Right lobe of liver (tissue), 6 donors: ENCODE measurements at places on chromosomes 16 and 17. TPM values are rescaled to one million over a fixed set of nuclear protein-coding genes. Genes with fewer than 3 reads are reported as not detected.
A peak's percentile ranks its signal among the peaks of the same experiment; 100 is the strongest.

The EME2 gene
- total RNA-seq: 4.2 TPM

The TBC1D3 gene
- total RNA-seq: not detected

The GDPD1 gene
- 5.8 TPM for total RNA-seq

GRCh38 chr16:528111-529011 lies 849 bp downstream of the CAPN15 start:
- peaks cover 9% of the 10 kb centered on the region for H3K4me1 ChIP-seq
- DNase-seq: no peak
- peak overlapping the region; percentile 99 for H3K27ac ChIP-seq
- no peaks in the 10 kb centered on the region for H3K36me3 ChIP-seq

- no peak overlapping the region for H3K4me3 ChIP-seq
- no peak overlapping the region for H3K27ac ChIP-seq
- DNase-seq: peak; percentile 74
- no peaks in the 10 kb centered on the region for H3K36me3 ChIP-seq
- no peaks in the 10 kb centered on the region for H3K4me1 ChIP-seq
- H3K27me3 ChIP-seq: no peaks in the 10 kb centered on the region
Observed at GRCh38 chr17:80859002-80859941, 132.4 kb upstream of the CHMP6 start.

GRCh38 chr17:27276653-27277156 lies 17.2 kb upstream of the WSB1 start:
- no peak overlapping the region for H3K4me3 ChIP-seq
- no peak overlapping the region for H3K27ac ChIP-seq
- H3K4me1 ChIP-seq: no peaks in the 10 kb centered on the region
- H3K27me3 ChIP-seq: no peaks in the 10 kb centered on the region

DNA sequence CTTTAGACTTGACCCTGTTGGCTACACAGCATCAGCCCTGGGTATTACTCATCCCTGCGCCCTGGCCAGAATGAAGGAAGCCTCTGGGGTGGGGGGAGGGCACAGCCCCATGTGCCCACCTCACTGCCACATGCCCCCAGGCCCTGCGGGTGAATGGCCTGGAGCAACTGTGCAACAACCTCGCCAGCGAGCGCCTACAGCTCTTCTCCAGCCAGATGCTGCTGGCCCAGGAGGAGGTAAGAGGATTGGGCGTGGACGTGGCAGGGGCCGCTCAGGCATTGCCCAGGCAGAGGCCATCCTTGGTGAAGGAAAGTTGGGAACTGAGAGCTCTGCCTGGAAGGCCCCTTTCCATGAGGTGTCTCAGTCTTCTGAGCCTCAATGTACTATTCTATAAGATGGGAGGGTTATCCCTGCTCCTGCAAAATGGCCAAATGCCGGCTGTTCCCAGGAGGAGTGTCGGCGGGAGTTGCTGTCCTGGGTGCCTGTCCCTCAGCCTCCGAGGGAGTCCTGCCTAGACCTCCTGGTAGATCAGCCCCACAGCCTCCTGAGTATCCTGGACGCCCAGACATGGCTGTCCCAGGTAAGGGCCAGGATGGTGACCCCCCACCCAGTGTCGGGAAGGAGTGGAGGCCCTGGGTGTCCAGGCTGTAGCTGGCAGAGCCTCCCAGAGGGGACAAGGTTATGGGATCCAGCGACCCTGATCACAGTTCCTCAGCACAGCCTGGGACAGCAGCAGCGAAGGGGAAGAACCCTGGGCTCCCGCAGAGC lies 8.9 kb downstream of the MYO15B start:
- H3K36me3 ChIP-seq: no peaks in the 10 kb centered on the region
- H3K4me1 ChIP-seq: no peaks in the 10 kb centered on the region
- H3K4me3 ChIP-seq: no peak overlapping the region
- H3K27me3 ChIP-seq: no peaks in the 10 kb centered on the region

- no peaks in the 10 kb centered on the region for H3K4me1 ChIP-seq
- no peaks in the 10 kb centered on the region for H3K36me3 ChIP-seq
- H3K27ac ChIP-seq: no peak overlapping the region
- no peaks in the 10 kb centered on the region for H3K27me3 ChIP-seq
- DNase-seq: no peak
- H3K4me3 ChIP-seq: no peak overlapping the region
Observed at GRCh38 chr17:43431714-43432523, 33.1 kb downstream of the ARL4D start.

DNA sequence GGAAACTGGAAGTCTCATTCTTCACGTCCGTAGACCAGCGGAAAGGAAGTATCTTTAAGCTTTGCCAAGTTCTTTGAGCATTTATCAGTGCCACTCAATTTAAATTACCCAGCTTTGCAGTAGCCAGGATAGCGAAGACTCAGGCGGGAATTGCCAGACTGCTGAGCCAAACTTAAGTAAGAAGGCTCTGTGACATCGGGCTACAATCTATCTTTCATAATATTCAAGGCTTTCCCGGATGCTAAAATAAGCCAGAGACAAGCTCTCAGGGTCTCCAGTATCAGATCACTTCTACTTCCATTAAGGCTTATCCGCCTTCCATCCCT lies 436 bp upstream of the BRIP1 start:
- no peaks in the 10 kb centered on the region for H3K27me3 ChIP-seq
- H3K4me1 ChIP-seq: peaks cover 12% of the 10 kb centered on the region
- peak overlapping the region; percentile 88 for H3K27ac ChIP-seq
- H3K4me3 ChIP-seq: peak overlapping the region; percentile 67

DNA sequence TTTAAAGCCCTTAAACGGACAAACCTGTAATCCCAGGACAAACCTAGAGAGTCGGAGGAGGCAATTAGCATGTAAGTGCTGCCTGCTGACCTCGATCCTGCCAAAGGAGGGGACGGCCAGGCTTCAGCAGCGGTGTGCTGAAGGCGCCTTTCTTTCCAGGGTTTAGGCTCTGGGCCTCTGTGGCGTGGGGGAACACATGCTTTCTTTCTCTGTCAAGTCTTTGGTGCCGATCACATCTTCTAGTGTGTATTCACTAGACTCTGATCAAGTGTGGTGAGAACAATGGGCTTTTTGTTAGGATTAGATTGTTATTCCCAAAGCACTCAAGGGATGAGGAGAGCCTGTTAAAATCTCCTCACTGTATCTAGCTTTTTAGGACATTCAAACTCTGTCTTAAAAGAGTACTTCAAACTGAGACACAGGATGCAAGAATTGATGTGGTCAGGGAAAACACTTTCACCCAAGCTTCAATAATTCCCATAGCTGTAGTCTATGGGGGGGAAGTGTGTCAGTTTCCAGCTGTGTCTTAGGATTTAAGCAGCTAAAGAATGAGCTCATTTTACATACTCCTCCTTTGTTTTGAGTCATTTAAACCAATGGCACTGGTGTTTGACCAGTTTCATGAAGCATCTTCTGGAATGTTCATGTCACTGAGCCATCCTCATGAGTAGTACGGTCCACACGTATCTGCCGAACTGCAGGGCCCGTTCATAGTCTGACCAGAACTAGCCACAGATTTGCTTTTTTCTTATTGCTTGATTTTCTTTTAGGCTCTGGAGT lies 51.2 kb downstream of the RPA1 start:
- peaks cover 37% of the 10 kb centered on the region for H3K36me3 ChIP-seq
- no peak overlapping the region for H3K27ac ChIP-seq
- no peaks in the 10 kb centered on the region for H3K27me3 ChIP-seq
- no peak overlapping the region for H3K4me3 ChIP-seq
- no peaks in the 10 kb centered on the region for H3K4me1 ChIP-seq

- H3K4me3 ChIP-seq: no peak overlapping the region
- H3K4me1 ChIP-seq: no peaks in the 10 kb centered on the region
- H3K27me3 ChIP-seq: no peaks in the 10 kb centered on the region
- H3K36me3 ChIP-seq: no peaks in the 10 kb centered on the region
Observed at GRCh38 chr16:10408824-10409381, 23.0 kb downstream of the ATF7IP2 start.

DNA sequence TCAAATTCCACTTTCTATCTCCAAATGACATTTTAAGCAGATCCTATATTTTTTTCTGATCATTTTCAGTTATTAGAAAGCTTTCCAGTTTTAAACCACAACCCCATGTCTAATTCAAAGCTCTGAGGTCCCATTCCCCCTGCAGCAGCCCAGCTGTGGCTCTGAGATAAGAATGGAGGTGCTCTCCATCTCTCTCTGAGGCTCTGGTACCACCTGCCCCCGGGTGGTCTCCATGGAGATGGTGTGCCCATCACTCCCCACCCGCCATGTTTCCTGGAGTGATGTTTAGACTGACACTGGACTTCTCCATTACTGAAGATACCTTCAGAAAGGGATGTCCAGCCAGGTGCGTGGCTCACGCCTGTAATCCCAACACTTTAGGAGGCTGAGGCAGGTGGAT lies 68.1 kb upstream of the SEC14L1 start:
- no peaks in the 10 kb centered on the region for H3K36me3 ChIP-seq
- no peak overlapping the region for H3K27ac ChIP-seq
- no peaks in the 10 kb centered on the region for H3K27me3 ChIP-seq
- DNase-seq: no peak

DNA sequence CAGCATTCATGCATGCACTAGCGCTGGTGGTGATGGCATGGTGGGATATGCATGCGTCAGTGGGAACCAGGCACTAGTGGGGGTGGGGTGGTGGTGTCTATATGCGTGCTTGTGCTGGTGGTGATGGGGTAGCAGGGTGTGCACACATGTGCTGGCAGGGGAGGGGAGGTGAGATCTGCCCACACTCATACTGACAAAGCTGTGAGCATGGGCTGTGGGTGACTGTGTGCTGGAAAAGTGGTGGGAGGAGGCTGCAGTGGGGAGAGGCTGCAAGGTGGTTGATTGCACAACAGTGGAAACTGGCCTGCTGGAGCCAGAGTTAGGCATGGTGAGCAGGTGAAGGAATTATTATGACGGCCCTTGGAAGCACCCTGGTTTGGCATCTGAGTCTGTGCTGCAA lies 31.3 kb upstream of the TEKT1 start:
- H3K27ac ChIP-seq: no peak overlapping the region
- peaks cover 6% of the 10 kb centered on the region for H3K4me1 ChIP-seq
- no peaks in the 10 kb centered on the region for H3K27me3 ChIP-seq
- DNase-seq: peak; percentile 48
- H3K36me3 ChIP-seq: no peaks in the 10 kb centered on the region

DNA sequence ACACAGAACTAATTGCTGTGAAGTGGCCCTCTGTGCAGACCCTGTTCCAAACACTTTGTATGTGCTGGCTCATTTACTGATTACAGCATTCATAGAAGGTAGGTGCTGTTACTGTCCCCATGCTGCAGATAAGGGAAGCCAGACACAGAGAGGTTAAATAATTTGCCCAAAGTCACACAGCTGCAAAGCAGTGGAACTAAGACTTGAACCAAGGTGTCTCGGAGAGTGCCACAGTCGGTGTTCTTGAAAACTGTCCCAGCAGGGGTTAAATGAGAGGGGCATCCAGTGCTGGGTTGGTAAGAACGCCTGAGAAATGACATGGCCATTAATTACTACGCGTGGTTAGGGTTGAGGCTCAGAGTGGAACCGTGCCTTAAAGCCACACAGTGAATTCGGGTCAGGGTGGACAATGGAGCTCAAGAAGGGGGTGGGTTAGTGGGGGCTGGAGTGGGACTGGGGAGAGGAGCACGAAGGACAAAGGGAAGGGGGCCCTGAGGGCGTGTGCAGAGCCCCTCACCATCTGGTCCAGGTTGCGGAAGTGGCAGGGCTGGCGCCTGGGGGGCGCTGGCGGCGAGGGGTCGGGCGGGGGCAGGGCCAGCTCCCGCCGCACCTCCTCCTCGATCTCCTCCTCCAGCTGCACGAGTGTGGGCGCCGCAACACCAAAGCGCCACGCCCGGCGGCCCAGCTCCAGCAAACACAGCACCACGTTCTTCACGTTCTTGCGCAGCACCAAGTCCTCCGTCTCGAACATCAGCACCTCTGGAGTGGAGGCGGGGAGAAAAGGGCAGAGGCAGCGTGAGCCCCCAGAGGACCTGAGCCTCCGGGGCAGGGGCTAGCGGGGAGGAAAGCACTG lies 3.3 kb downstream of the GAS2L2 start:
- H3K27ac ChIP-seq: no peak overlapping the region
- H3K27me3 ChIP-seq: no peaks in the 10 kb centered on the region
- H3K4me1 ChIP-seq: no peaks in the 10 kb centered on the region
- DNase-seq: no peak
- H3K36me3 ChIP-seq: no peaks in the 10 kb centered on the region

GRCh38 chr17:18946536-18946935 lies 5.4 kb upstream of the SLC5A10 start:
- H3K27me3 ChIP-seq: no peaks in the 10 kb centered on the region
- H3K4me3 ChIP-seq: no peak overlapping the region

DNA sequence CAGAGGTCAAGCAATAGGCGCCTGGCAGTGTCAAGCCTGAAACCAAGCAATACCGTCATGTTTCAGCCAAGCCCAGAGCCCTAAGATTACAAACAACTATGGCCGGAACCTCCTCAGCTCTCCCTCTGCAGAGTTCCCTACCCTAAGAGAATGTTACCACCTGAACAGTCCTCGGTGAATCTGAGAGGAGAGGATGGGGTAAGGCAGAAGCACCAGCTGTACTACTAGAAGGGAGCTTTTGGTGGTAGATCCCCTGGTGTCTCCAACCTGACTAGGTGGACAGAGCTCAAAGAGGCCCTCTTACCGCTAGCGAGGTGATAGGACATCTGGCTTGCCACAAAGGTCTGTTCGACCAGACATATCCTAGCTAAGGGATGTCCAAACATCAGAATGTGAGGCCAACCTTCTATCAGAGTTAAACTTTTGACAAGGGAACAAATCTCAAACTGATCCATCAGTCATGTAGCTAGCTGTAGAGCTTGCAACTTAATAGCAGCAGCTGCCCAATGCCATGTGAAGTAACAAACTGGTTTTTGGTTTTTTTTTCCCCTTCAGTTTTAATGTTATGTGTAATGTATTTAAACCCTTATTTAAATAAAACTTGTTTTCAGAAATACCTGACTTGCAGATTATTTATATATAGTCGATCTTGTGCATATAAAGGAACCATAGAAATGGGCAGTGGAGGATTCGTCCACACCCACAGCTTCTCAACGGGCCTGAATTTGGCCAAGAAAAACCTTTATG lies 2.5 kb downstream of the EIF1 start:
- no peak overlapping the region for H3K4me3 ChIP-seq
- peaks cover 9% of the 10 kb centered on the region for H3K4me1 ChIP-seq
- H3K27me3 ChIP-seq: no peaks in the 10 kb centered on the region
- H3K36me3 ChIP-seq: peaks cover 29% of the 10 kb centered on the region

DNA sequence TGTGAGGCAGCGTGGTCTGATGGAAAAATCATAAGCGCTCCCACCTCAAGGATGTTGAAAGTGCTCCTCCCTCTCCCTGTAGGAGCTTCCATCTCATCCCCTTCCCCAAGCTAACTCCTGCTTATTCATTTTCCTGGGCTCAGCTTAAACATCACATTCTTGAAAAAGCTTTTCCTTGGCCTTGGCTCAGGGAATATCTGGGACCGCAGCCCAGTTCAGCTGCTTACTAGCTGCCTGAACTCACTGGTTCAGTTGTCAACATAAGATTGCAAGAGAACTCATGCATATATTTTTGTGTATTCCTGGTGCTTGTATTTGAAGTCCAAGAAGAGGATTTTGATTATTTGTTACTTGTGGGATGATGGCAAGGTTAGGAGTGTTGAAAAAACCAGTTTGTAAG lies 91.5 kb downstream of the UTP18 start:
- H3K36me3 ChIP-seq: no peaks in the 10 kb centered on the region
- no peak overlapping the region for H3K4me3 ChIP-seq
- DNase-seq: no peak
- no peak overlapping the region for H3K27ac ChIP-seq
- H3K27me3 ChIP-seq: no peaks in the 10 kb centered on the region

- no peak overlapping the region for H3K27ac ChIP-seq
- no peak for DNase-seq
- H3K4me1 ChIP-seq: no peaks in the 10 kb centered on the region
- no peaks in the 10 kb centered on the region for H3K36me3 ChIP-seq
- no peak overlapping the region for H3K4me3 ChIP-seq
Observed at GRCh38 chr16:22402191-22402590, 27.8 kb upstream of the CDR2 start.
